ENCODE measurements at places on chromosomes 3 and 15.

GRCh38 chr3:74845081-74845480, 230.6 kb upstream of the CNTN3 start:
- no peak for DNase-seq

- DNase-seq: no peak
Observed at GRCh38 chr3:179546814-179547241, 15.9 kb upstream of the ACTL6A start.

- DNase-seq: no peak
Observed at GRCh38 chr15:48644827-48645557, 517 bp downstream of the FBN1 start.

DNA sequence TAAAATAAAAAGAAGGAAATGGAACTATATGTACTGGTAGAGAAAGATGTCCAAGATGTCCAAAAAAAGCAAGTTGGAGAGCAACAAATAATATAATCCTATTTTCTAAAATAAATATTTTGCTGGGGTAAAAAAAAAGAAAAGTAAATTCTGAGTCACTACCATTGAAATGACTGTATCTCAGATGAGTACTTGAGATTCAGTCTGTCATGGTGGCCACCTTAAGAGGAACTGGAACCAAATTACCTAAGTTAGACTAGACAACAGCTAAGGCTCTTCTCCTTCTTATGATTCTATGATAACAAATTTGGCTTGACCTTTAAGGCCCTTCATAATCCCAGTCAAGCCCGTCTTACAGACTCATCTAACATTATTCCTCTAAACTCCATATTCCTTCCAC, 270.6 kb upstream of the HES1 start:
- no peak for DNase-seq

DNA sequence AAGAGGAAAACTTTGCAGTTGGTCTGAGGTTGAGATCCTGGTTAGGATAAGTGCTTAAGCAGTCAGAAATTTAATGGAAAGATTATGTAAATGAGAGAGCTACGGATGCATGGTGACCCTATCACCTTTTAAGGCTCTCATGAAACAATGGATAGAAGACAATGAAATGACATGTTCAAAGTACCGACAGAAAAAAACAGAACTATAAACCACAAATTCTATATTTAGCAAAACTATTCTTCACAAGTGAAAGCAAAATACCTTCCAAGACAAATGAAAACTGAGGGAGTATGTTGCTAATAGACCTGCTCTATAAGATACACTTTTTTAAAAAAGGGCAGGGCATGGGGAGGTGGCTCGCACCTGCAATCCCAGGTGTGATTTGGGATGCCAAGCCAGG, 32.2 kb downstream of the DNAAF4 start:
- DNase-seq: no peak

DNA sequence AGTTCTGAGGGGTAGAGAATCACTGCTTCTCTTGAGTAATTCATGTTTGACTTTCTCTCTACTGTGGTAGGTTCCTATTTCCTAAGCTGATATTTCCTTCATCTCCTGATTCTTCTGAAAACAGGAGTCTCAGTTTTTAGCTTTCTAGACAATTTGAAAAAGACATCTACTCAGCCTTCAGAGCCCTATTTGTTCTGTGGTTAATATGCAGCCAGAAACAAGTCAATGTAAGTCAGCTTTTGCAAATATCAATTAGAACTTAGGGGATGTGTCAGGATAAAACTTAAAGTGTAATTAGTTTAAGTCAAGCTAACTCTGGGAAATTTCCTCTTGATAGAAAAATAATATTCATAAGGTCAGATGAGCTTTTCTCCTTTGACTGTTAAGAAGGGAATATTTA, 21.7 kb upstream of the HACD2 start:
- no peak for DNase-seq
